ENCODE measurements at places on chromosomes 7 and 10.

DNA sequence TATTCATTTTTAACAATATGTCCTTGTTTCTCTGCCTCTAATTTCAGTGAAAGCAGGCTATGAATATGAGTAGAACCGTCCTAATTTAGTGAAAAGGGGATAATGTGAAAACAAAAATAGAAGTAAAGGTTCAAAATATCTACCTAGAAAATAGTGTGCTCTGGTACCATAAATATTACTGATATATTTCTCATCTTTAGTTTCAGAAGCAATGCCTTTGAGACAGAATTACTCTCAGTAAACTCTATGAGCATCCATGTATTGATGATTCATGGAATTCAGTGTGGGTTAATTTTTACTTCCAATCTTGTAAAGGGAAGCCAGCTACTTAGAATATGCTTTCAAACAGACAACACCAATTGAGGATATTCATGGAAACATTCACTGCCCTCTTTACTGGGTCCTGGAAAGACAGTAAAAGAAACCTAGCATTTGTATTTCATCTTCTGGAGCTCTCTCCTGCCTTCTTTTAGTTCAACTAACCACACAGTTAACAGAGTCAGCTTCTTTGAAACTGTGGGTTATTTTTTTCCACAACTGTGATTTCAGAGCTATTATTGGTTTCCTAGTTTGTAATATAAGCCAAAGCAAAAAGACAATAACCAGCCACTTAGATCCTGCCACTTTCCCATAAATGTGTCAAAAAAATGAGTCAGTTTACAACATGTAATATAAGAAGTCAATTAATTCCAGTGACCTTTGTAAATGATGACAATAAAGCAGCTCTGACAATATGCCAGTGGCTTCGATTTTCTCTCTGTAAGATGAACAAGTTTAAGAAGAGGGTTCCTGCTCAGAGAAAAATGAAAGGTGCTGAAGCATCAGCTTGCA is 1.7 kb downstream of the LRRN3 start:
- no peak for DNase-seq

DNA sequence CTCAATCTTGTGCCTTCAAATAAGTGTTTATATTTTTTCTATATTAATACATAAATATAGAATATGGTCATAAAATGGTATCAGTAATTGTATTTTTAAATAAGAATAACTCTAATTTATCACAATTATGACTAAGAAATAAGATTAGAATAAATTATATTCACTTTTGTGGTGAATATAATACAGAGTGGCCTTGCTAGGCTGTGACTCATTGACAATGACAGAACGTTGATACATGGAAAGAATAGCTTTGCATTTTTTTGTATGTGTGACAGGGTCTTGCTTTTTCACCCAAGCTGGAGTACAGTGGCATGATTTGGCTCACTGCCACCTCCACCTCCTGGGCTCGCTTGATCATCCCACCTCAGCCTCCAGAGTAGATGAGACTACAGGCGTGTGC is 47.8 kb upstream of the PCLO start:
- no peak for DNase-seq

DNA sequence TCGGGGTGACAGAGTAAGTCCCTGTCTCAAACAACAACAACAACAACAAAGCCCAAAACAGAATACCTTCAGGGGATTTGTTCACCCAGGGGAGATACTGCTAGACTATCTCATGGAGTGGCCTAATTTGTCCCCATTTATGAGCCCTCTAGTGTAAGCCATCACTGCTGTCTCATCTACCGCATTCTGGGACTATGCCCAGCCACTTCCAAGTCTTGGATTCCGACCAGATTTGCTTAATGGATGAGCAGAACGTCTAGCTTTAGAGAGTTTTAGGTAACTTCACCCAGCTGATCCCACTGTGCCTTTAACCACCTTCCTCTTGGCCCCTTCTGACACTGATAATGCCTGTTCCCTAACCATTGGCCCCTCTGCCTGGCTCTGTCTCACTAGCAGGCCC is 47.1 kb downstream of the PAPSS2 start:
- no peak for DNase-seq

DNA sequence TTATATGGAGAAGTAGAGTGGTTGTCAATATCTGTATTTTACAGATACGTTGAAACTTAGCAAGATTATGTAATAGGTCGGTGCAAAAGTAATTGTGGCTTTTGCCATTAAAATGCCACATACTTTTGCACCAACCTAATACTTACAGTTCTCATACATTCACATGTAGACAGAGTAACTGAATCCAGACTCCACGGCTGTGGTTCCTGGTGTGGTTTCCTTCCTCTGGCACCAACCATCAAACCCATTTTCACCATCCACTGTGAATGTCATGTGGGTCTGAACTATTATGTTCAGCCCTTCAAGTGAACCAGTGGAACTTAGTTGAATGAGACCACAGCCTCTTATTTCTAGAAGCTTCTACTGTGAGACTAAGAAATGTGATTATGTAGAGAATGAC is 31.5 kb upstream of the SLIT1 start:
- no peak for DNase-seq

GRCh38 chr10:86287110-86287793 is 79.3 kb downstream of the GRID1 start:
- no peak for DNase-seq

DNA sequence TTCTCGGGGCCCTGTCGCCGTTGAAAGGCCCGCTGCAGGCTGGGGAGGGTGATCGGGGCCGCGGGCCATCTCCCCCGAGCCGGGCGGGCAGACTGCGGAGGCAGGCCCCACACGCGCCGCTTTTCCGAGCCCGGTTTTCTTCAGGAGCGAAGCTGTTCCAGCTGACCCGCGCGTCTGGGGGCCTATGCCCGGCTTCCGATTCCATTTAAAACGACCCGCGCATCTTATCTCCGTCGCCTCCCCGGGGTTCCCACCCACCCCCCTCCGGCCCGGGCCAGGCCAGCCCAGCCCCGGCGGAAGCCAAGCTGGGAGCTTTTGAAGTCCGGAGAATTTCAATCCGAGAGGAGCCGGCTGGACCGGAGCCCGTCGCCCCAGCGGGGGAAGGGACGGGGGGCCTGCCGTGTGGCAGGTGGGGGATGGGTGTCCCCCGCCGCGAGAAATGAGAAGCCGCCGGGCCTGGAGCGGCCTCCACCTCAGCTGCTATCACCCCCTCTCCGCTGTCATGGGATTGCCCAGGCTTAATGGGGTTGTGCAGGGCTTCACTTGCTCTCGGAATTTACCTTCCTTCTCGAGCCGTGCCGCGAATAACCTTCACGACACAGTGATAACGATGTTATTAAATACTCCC is 3.1 kb upstream of the EVX1 start:
- DNase-seq: no peak

DNA sequence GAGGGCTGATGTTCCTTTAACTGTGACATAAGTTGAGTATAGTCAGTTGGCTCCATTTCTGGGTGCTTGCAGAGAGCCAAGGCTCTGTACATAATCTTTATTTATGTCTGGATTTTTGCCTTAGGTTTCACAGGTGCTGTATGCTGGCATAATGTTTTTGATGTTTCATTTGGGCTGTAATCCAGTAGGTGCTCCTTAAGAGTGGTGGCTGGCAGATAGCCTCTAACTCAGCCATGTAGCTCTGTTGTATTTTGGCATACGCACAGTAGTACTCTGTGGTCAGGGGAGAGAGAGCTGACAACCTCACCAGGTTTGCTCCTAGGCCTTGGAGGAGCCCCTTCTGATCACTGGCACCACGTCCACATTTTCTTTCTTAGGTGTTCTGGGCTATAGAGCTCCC is 61.1 kb downstream of the RNF133 start:
- no peak for DNase-seq

DNA sequence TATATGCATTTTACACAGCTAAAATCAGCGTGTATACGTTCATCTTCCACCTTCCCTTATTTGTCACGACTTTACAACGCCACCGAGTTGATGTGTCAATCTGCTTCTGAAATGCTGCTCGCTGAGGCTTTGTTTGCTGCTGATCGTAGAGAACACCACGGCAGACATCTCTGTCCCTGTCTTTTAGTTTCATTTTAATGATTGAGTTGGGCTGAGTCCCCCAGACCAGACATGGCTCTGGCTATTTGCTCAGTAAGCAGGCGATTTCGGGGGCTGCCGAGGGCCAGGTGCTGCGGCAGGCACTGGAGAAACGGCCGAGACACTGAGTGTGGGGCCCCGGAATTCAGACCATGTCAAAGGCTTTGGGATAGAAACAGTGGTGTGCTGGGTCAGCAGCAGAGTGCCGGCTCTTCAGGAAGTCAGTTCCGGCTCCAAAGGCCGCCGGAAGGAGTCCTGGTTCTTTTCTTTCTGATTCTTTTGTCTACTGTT is 5.0 kb downstream of the LRRC27 start:
- peak; percentile 49 for DNase-seq

DNA sequence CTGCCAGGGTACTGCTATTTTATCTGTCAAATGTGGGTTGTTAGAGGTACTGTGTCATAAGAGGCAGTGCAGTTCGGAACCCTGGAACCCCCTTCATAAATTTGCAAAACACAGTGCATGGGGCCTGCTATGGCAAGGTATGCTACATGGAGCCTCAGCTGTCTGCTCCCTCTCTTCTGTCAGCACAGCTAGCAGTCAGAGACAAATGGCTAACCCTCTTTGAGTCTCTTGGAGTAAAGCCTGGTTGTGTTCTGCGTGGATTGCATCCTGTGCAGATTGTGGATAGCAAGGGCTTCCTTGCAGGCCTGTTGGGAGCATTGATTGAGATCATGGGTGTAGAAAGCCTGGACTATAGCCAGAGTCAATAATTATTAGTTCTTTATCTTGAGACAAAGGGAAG is 397.8 kb downstream of the AUTS2 start:
- DNase-seq: no peak

- DNase-seq: no peak
Measured at GRCh38 chr10:47243791-47244190, 56.2 kb upstream of the GDF10 start.

- DNase-seq: no peak
Measured at GRCh38 chr7:157896774-157897555, 560.2 kb downstream of the DNAJB6 start.

DNA sequence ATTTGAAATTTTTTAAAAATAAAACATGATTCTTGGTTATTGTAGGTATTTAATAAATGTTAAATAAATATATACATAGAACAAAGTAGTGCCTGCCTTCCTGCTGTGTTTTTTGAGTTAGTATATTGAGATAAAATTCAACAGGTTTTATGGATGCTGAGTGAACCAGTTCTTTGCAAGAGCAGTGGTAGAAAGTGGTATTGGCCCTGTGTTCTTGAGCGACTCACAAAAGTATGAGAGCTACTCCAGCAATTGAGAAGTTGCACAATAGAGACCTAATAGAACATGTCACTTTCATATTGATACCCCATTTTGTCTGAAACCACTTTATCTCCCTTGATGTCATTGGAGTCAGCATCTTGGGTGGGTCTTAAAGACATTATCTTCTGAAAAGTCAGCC is 32.6 kb upstream of the GJD4 start:
- no peak for DNase-seq

DNA sequence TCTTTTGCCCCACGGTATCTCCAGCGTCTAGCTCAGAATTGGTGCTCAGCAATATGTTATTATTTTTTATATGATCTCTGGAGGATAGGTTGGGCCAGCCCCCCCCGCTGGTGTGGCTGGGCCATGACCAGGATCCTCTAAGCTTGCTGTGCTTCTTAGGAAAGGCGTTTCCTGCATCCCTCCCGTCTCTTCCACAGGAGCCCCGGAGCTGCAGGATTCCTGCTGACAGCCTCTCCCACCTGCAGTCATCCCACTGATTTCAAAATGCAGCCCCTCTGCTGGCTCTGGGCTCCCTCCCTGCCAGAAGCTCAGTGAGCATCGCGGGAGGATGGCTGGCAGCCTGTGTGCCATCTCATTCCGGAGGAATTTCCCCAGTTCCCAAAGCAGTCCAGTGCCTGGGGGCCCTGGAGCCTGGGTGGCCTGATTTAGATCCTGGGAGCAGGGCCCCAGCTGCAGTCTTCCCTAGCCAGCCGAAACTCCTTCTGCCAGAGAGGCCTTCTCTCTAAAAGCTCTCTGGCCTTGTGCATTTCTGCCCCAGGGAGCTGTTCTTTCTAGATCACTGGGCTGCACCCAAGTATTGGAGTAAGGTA is 21.8 kb upstream of the GOLGA7B start:
- DNase-seq: no peak

GRCh38 chr10:71125749-71126107 is 86.6 kb upstream of the UNC5B start:
- DNase-seq: no peak

DNA sequence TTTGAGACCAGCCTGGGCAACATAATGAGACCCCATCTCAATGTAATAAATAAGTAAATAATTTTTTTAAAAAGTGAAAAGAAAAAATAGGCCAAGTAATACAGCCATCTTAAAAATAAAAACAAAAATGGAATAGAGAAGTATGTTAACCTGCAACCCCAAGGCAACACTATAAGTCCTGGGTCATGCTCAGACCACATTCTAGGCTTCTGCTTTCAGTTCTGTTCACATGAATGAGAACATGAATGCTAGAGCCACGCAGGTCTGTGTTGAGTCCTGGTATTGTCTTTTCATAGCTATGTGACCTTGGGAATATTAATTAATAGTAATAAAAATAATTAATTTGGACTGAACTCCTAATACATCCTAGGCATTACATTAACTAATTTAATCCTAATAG is 284.0 kb downstream of the AUTS2 start:
- no peak for DNase-seq

Measured in CD4-positive, CD25-positive, alpha-beta regulatory T cell (primary cell).